ENCODE measurements at places on chromosomes 4 and X. TPM values are rescaled to one million over a fixed set of nuclear protein-coding genes. Genes with fewer than 3 reads are reported as not detected.
A peak's percentile ranks its signal among the peaks of the same experiment; 100 is the strongest.

DNA sequence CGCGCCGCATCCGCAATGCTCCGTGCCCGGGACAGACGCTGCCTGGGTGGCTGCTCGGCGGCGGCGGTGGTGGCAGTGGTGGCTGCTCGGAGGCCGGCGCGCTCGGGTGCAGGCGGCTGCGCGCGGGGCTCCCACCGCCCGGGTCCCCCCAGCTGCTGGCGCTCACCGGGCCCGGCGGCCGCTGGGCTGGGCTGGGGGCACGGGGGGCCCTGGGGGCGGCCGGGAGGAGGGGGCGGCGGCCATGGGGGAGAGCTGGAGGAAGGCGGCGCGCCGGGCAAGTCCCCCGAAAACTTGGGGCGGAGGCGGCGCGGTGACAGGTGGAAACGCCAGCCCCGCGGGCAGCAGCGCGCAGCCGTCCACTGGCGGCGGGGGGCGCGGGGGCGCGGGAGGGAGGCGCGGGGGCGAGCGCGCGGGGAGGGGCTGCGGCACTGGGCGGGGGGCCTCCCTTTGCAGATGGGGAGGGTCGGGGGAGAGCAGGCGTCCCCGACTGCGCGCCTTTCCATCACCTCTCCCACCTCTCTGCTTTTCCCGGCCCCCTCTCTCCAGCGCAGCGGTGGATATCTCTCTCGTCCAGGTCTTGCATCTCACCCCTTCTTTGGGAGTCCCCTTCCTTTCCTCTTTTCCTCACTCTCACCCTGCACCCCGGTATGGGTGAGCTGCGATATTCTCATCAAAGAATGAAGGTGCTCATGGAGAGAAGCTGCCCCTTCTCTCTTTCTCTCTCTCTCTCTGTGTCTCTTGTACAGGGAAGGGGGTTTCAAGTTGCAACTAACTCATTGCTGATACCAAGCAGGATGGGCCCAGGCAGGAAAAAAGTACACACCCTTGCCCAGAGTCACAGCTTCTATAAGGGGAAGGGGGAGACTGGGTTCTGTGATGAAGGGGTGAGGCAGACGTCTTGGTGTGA, 83.7 kb upstream of the DHRSX start:
- DNase-seq, result no peak

GRCh38 chrX:150842198-150842685, 56.2 kb downstream of the CD99L2 start:
- DNase-seq, result no peak

- DNase-seq, result no peak
Measured at GRCh38 chr4:168920441-168921065, 89.5 kb downstream of the CBR4 start.

DNA sequence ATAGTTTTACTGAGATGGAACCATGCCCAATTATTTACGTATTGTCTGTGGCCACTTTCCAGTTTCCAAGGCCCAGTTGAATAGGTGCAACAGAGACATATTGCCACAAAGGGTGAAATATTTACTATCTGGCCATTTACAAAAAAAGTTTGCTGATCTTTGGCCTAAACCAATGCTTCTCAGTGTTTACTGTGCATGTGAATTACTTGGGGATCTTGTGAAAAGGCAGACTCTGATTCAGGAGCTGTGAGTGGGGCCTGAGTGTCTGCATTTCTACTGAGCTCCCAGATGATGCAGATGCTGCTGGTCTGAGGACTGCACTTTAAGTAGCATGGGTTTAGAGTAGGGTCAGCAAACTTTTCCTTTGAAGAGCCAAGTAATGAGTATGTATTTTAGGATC, 94.1 kb upstream of the PDE5A start:
- DNase-seq, result no peak

DNA sequence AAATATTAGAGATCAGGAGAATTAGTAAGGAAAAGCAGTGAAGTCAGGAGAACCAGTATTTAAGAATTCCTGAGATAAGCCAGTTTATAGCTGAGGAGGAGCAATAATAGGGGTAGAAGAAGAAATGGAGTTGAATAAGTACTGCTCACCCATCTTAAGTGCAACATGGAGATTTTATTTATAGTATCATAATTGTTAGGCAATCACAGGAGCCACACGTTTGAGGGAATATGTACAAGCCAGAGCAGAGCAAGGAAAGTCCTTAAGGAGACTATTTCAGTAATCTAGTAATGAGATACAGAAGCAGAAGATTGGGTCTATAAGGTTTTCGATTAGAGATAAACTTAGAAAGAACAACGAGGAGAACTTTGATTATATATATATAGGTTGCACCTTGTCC, 145.0 kb downstream of the KDM6A start:
- no peak for DNase-seq

- no peak for DNase-seq
Measured at GRCh38 chr4:3070709-3071500, 3.4 kb downstream of the HTT-AS start.

DNA sequence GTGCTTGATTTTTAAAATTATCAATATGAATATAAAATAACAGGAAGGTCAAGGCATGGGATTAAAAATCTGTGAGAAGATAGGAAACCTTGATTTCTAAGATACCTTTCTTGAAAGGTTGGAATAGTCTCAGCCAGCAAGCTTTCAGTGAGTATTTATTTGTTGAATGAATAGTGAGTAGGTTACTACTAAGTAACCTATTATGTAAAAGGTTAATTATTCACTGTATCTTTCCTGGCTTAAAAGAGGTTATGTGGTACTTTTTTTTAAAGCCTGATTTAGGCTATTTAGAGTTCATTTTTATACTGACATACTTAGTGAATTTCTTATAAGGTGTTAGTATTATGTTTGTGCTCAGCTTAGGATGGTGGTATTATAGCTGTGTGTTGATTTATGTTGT, 123.5 kb downstream of the PTPN13 start:
- DNase-seq, result no peak

GRCh38 chrX:23263892-23264291, 70.8 kb upstream of the PTCHD1 start:
- no peak for DNase-seq

DNA sequence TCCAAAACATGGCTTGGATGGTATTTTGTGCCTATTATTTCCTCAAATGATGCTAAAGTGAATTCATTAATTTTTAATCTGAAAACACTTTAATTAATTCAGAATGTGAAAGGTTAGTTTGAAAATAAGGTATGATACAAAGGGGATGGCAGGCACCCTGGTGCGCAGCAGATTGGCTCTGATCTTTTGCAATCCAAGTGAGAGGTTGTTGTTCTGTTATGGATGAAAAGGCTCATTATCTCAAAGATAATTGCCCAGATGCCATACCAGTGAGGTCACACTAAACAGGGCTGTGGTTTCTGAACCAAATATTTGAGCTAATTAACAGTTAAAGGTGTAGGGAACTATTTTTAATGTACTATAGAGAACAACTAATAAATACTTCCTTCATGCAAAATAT, 504.9 kb downstream of the RAPGEF2 start:
- no peak for DNase-seq

- no peak for DNase-seq
Measured at GRCh38 chr4:184949020-184949419, 69.3 kb upstream of the HELT start.

DNA sequence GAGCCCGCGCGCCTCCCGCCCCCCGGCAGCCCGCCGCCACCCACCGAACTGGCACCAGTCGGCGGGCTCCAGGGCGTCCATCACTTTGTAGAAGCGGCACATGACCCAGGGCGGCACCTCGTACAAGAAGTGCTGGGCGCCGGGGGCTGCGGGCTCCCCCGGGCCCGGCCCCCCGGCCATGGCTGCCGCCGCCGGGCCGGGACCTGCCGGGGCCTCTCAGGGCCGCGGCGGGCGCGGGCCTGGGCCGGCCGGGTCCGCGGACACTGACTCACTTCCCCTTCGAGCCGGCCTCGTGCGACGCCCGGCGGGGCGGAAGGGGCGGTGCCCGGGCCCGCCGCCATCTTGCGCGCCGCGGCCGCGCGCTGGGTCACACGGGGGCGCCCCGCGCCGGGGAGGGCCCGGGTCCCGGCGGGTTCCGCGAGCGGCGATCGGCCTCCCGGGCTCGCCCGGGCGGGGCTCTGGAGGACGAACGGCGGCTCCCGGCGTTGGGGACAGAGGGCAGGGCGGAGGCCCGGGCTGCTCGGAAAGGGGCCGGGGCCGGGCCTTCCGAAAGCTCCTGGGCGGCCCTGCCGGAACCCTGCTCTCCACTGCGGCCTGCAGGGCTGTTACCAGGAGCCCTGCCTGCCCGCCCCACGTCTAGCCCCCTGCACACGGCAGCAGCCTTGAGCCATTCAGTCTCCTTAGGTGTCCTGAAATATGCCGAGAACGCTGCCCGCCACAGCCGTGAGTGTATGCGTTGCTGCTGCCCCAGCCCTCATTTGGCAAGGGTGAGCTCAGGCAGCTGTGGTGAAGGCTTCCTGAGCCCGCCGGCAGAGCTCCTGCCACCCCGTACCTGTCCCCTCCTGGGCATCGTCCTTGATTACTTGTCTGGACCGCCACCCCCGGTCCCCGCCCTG, at the start of gene IRAK1:
TSS of gene IRAK1 (minus strand) at position 270 of the 896 bp plus-strand sequence. CDS start at position 180, 90 bp downstream.
- peak; percentile 79 for DNase-seq

DNA sequence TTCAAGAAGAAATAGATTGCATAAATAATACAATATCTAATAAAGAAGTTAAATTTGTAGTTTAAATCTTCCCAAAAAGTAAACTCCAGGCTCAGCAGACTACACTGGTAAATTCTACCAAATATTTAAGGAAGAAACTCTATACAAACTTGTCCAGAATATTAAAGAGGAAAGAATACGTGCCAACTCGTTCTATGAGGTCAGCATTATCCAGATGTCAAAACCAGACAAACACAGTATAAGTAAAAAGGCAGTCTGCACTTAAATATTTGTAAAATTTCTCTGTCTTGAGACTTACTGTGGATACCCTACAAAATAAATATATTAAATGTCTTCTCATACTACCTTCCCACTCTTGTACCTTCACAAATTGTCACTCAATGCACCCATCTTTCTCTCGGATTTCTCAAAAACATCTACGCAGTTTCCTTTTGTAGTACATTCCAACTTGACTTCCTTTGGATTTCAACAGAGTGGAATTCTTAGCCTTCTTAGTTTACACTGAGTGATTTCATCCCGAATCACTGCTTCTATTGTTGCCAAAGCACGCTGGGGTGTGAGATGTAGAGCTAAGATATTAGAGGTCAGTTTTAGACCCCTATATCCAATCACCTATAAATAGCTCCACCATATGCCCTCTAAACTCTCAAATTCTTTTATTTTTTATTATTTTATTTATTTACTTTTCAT, 71.6 kb upstream of the MAB21L2 start:
- DNase-seq, result no peak

- DNase-seq, result no peak
Measured at GRCh38 chrX:44568196-44568595, 25.5 kb upstream of the FUNDC1 start.

DNA sequence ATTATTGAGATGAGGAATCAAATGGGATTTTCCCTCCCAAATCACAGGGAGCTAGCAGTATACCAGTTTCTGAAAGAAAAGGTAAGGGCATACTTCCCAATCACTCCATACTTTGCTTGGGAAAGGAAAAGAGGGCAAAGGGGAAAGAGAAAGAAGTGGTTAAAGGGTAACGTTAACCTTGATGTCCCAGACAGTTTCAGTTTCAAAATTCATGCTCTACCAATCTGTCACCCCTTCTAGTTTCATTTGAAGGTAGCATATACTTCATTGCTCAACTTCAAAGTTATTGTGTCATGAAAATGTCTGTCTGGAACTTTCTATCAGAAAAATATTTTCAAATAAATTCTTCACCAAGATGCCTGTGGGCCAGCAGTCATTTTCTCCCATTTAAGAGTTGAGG, 16.0 kb downstream of the TNMD start:
- DNase-seq, result no peak

DNA sequence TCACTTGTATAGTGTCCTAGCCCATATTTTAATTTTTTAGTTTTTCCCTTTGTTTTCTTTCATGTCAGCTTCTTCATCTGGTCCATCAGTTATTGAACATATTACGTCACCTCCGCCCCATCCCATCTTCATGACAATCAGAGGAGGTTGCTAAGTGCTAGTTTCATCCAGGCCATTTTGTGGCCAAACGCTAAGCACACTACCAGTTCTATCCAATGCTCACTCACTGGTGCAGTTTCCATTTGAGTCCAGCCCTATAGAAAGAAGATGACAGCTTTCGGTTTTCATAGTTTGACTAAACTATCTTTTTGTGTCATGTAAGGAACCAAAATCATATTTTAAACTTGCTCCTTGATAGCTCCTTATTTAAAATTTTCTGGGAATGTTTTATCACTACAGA, 304.2 kb downstream of the TENM3 start:
- no peak for DNase-seq

- peak; percentile 94 for DNase-seq
Measured at GRCh38 chrX:16870095-16870861, at the start of gene RBBP7. Gene RBBP7, minus strand, starts transcription at chrX:16870362. Its CDS starts 309 bp downstream, at chrX:16870053.

GRCh38 chrX:37455381-37455780, 106.2 kb downstream of the PRRG1 start:
- DNase-seq, result no peak

GRCh38 chrX:71454222-71454621, 78.7 kb upstream of the OGT start:
- DNase-seq, result no peak

DNA sequence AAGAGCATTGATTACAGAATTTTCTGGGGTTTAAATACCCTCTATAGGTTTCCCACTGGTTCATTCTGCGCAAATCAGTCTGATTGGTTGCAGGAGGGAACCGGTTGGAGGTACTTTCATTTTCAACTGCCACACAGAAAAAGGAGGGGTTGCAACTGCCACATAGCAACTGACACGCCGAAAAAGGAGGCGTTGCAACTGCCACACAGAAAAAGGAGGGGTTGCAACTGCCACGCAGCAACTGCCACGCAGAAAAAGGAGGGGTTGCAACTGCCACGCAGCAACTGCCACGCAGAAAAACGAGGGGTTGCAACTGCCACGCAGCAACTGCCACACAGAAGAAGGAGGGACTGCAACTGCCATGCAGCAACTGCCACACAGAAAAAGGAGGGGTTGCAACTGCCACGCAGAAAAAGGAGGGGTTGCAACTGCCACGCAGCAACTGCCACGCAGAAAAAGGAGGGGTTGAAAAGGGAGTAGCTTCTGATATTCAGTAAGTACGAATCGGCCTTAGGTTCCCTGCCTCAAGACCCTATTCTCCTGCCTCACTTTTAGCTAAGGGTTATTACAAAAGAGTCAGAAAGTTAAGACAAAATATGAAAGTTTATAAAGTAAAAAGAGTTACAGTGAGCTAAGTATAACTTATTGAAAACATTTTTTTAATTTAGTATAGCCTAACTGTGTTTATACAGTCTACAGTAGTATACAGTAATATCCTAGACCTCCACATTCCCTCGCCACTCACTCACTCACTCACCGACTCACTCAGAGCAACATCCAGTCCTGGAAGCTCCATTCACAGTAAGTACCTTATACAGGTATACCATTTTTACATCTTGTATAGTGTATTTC, 431.8 kb downstream of the KCTD8 start:
- DNase-seq, result no peak

GRCh38 chrX:112945826-112946225, 105.2 kb upstream of the AMOT start:
- no peak for DNase-seq

ITIH6 gene
- total RNA-seq, result not detected

ZNF41 gene
- 11.2 TPM for total RNA-seq

DYNLT3 gene
- 27.5 TPM for total RNA-seq

ADGRG4 gene
- total RNA-seq, result not detected

TIMP1 gene
- total RNA-seq, result 54.9 TPM

RGN gene
- not detected for total RNA-seq

ADRA2C gene
- not detected for total RNA-seq

CETN2 gene
- 8.9 TPM for total RNA-seq

KIT gene
- total RNA-seq, result 1.1 TPM

REPS2 gene
- 0.08 TPM for total RNA-seq

MEPE gene
- not detected for total RNA-seq

CSAG2 gene
- not detected for total RNA-seq

All from activated naive CD8-positive, alpha-beta T cell treated with anti-CD3 and anti-CD28 coated beads, Interleukin-2, amount 10 ng/mL, durations not matched to agents 7 days and 5 days (primary cell).